ENCODE measurements at places on chromosomes 13 and 19. TPM values are rescaled to one million over a fixed set of nuclear protein-coding genes. Genes with fewer than 3 reads are reported as not detected.

DNA sequence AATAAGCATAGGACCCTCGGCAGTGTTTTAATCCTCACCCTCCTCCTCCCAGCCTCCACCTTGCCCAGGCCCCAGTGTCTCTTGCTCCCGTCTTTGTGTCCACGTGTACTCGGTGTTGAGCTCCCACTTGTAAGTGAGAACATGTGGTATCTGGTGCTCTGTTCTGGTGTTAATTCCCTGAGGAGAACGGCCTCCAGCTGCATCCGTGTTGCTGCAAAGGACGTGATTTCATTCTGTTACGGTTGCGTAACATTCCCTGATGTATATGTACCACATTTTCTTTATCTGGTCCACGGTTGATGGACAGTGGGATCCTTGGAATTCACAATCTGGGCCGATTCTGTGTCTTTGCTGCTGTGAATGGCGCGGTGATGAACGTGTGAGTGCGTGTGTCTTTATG, 44.7 kb upstream of the TFDP1 start:
- no peak overlapping the region for H3K27ac ChIP-seq
- peaks cover 22% of the 10 kb centered on the region for H3K36me3 ChIP-seq
- H3K4me3 ChIP-seq: no peak overlapping the region
- H3K27me3 ChIP-seq: no peaks in the 10 kb centered on the region
- H3K4me1 ChIP-seq: peaks cover 2% of the 10 kb centered on the region

- DNase-seq: peak; percentile 25
- no peak overlapping the region for H3K27ac ChIP-seq
- no peaks in the 10 kb centered on the region for H3K36me3 ChIP-seq
- H3K4me3 ChIP-seq: no peak overlapping the region
- H3K27me3 ChIP-seq: no peaks in the 10 kb centered on the region
- peaks cover 24% of the 10 kb centered on the region for H3K4me1 ChIP-seq
Measured at GRCh38 chr13:110524541-110525257, 36.8 kb downstream of the RAB20 start.

- no peak for DNase-seq
- peak overlapping the region; percentile 51 for H3K27ac ChIP-seq
- H3K4me3 ChIP-seq: no peak overlapping the region
- peaks cover 8% of the 10 kb centered on the region for H3K36me3 ChIP-seq
Measured at GRCh38 chr13:23377579-23377978, 55.9 kb downstream of the SACS start.

GRCh38 chr19:37342753-37343152, 28.1 kb upstream of the ZNF527 start:
- no peak overlapping the region for H3K27ac ChIP-seq
- peaks cover 8% of the 10 kb centered on the region for H3K4me1 ChIP-seq
- H3K36me3 ChIP-seq: peaks cover 51% of the 10 kb centered on the region
- no peak for DNase-seq
- no peaks in the 10 kb centered on the region for H3K27me3 ChIP-seq

DNA sequence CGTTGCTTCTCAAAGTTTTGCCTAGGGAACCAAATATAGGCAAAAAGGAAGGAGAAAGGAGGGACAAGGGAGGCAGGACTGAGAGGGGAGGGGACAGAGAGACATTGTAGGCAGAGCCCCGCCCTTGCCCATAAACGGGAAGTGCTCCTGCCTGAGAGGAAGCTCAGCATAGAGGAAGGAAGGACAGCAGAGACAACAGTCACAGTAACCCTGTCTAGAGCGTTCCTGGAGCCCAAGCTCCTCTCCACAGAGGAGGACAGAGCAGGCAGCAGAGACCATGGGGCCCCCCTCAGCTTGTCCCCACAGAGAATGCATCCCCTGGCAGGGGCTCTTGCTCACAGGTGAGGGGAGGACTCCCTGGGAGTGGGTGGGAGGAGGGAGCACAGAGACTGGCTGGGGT, at the start of gene CEACAM21:
TSS of gene CEACAM21 (plus strand) at position 169 of the 400 bp plus-strand sequence. CDS start at position 278, 109 bp downstream.
- H3K36me3 ChIP-seq: peaks cover 20% of the 10 kb centered on the region
- peak within 1 kb of the TSS; percentile 78 for H3K27ac ChIP-seq
- no peaks in the 10 kb centered on the region for H3K27me3 ChIP-seq
- peak within 1 kb of the TSS; percentile 73 for H3K4me3 ChIP-seq

DNA sequence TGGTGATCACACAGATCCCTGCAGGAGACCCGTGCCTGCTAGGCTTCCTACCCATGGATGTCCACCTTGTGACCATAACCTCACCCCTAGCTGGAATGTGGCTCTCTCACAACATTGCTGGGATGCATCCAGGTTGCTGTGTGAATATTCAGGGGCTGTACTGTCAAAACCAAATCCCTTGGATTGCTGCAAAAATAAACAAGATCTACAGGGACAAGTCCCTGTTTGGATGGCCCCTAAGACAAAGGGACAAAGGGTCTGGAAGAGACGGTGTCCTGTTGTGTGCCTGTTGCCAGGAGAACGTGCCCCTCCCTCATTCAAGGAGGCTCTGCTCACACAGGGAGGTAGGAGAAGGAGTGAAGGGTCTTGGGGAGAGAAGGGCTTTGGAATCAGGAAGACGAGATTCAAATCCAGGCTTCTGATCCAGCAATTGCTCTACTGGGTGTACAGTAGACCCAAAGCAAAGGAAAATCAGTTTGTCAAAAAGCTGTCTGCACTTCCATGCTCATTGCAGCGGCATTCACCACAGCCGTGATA, 89.2 kb upstream of the WASF3 start:
- H3K36me3 ChIP-seq: no peaks in the 10 kb centered on the region
- H3K27ac ChIP-seq: no peak overlapping the region
- DNase-seq: no peak
- peaks cover 16% of the 10 kb centered on the region for H3K27me3 ChIP-seq
- H3K4me3 ChIP-seq: no peak overlapping the region

GRCh38 chr19:31348481-31349159, 616 bp downstream of the TSHZ3 start:
- H3K27ac ChIP-seq: no peak overlapping the region
- no peaks in the 10 kb centered on the region for H3K36me3 ChIP-seq
- peaks cover 42% of the 10 kb centered on the region for H3K27me3 ChIP-seq
- H3K4me3 ChIP-seq: peak overlapping the region; percentile 74
- H3K4me1 ChIP-seq: peaks cover 31% of the 10 kb centered on the region

- H3K36me3 ChIP-seq: peaks cover 4% of the 10 kb centered on the region
- H3K27ac ChIP-seq: peak overlapping the region; percentile 90
- peak overlapping the region; percentile 64 for H3K4me3 ChIP-seq
- peak; percentile 88 for DNase-seq
- peaks cover 58% of the 10 kb centered on the region for H3K4me1 ChIP-seq
Measured at GRCh38 chr19:13099073-13099999, 3.3 kb downstream of the LYL1 start.

DNA sequence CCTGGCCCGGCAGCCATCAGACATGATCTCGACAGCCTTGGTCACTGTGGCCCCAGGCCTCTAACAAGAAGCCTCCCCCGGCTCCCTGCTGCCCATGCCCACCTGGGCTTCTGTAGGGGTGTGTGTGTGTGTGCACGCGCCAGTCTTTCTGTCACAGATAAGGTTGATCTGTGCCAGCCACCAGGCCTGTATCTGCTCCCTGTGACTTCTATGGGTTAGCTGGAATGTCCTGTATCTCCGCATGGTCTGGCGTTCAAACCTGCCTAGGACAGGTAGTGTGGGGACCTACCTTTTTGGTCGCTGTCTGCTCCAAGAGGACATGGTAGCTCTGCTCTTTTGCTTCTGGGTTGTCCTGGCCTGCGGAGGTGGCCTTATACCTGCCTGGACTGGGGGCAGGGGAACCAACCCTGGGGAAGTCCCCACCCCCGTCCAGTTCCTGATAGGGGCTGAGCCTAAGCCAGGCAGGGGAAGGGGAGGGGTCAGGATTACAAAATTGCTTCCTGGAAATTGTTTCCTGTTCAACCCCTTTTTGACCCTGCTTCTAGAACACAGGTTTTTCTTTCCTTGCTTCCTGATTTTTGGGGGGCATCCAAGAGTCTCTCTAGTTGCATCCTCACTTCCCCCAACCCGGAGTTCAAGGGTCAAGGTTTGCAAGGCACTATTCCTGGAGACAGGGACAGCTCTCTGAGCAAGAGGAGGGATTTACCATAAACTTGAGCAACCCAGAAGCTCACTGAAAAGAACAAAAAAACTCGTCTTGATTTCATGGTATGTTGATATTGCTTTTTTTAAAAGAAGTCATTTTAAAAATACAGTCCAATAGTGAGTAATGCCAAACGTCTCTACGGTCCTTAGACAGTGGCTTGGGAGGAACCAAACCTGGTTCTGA, at the start of gene LRG1:
TSS of gene LRG1 (minus strand) at position 344 of the 889 bp plus-strand sequence. CDS start at position 321, 23 bp downstream.
- peaks cover 20% of the 10 kb centered on the region for H3K4me1 ChIP-seq
- peaks cover 8% of the 10 kb centered on the region for H3K27me3 ChIP-seq
- peak within 1 kb of the TSS; percentile 52 for H3K4me3 ChIP-seq
- H3K36me3 ChIP-seq: peaks cover 2% of the 10 kb centered on the region

DNA sequence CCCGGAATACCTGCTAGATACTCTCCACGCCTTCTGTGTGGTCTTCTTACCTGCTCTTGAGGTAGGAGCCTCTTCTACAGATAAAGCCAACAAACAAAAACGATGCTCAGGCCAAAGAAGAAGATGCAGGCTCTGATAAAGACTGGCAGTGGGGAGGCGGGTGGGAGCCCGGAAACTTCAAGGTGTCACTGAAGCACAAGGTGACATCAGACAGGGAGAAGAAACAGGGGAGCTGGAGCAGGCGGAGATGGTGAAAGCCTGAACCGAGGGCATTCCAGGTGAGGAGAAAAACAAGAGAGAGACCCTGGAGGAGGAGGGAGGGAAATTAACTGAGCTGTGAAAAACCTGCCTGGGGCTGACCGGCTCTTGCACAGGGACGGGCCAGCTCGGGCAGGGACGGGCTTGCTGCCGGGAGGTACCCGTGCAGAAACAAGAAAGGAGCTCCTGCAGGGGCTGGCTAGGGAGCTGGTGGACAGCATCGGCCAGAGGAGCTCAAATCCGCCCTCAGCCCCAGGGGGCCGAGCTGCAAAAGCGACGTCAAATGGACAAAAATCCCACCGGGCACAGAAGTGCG, 19.0 kb downstream of the GNG7 start:
- H3K4me1 ChIP-seq: no peaks in the 10 kb centered on the region
- no peak overlapping the region for H3K4me3 ChIP-seq
- DNase-seq: no peak
- H3K36me3 ChIP-seq: no peaks in the 10 kb centered on the region
- H3K27me3 ChIP-seq: no peaks in the 10 kb centered on the region

GRCh38 chr19:55027472-55028337, 10.4 kb downstream of the GP6 start:
- no peaks in the 10 kb centered on the region for H3K27me3 ChIP-seq
- no peak for DNase-seq
- H3K4me3 ChIP-seq: no peak overlapping the region
- no peaks in the 10 kb centered on the region for H3K4me1 ChIP-seq
- peaks cover 12% of the 10 kb centered on the region for H3K36me3 ChIP-seq

- peaks cover 22% of the 10 kb centered on the region for H3K4me1 ChIP-seq
- DNase-seq: no peak
- no peak overlapping the region for H3K4me3 ChIP-seq
Measured at GRCh38 chr19:51274049-51274770, 23.3 kb downstream of the SIGLECL1 start.

DNA sequence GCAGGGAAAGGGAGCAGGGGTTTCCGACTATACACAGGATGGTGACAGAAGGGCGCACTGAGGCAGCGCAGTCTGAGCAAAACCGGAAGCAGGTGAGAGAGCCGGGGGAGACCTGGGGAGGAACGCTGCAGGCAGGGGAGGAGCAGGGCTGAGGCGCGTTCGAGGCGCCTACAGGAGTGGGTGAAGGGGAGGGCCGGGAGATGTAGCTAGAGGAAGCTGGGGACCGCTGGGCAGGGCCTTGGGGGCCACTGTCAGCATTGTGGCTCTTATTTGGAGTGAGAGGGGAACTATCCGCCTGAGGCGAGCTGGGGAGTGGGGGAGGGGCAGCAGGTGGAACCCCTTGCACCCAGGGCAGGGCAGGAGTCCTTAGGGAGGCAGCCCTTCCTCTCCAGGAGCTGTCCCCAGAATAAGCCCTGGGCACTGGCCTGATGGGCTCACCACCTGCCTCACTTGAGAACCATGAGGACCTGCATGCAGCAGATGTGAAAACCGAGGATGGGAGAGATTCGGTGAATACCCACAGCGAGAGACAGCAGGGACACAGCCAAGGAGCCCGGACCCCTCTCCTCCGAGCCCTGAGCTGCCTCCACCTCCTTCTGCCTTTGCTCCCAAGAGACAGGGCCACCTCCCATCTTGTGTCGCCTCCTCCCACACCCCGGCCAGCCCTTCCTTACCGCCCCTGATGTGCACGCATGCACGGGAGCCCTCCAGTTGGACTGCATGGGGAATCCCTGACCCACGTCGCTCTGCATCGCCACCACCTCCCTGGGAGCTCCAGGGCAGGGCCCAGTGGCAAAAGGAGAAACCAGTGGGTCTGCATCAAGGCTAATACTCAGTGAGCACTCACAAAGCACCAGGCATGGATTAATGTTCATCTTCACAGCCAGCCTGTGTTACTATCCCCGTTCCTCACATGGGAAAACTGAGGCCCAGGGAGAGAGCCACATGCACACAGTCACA, 10.3 kb downstream of the AKT2 start:
- H3K36me3 ChIP-seq: no peaks in the 10 kb centered on the region
- H3K27ac ChIP-seq: peak overlapping the region; percentile 25
- peaks cover 56% of the 10 kb centered on the region for H3K4me1 ChIP-seq
- H3K27me3 ChIP-seq: no peaks in the 10 kb centered on the region

DNA sequence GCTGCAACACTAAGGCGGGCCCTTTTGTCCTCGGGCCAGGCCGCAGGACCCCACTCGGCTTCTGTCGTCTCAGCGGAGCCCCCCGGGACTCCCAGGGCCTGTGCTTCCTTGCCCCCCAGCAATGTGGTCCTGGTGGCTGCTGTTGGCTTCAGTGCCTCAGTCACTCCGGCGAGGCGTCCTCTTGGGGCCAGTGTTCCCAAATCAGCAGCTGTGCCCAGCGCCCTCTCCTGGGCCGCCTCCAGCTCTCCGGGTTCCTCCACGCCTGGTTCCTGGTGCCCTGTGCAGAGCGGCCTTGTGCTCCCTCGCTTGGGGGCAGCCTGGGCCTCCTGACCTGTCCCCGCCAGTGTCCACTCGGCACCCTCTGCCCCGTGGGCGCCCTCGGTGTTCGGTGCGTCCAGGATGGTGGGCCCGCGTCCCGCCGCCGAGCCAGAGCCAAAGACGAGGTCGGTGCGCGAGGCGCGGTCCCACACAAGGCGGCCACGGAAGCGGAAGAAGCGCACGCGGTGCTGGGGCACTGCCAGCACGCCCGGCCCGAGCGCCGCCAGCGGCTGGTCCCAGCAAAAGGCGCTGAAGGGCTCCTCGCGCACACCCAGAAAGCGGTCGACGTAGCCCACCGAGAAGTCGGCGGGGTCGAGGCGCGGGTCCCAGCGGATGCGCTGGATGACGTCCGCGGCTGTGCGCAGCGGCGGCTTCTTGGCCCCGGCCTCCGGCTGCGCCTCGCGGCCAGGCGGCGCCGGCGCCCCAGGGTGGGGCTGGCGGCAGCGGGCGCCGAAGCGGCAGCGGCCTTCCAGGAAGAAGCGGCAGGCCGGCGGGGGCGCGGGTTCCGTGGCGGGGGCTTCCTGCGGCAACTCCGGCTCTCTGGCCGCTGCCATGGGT, 685 bp downstream of the LENG9 start:
- H3K4me1 ChIP-seq: peaks cover 33% of the 10 kb centered on the region
- peaks cover 24% of the 10 kb centered on the region for H3K36me3 ChIP-seq
- no peaks in the 10 kb centered on the region for H3K27me3 ChIP-seq
- peak overlapping the region; percentile 72 for H3K4me3 ChIP-seq
- peak; percentile 76 for DNase-seq
- H3K27ac ChIP-seq: peak overlapping the region; percentile 92

- H3K27me3 ChIP-seq: no peaks in the 10 kb centered on the region
- peak overlapping the region; percentile 57 for H3K27ac ChIP-seq
- H3K4me3 ChIP-seq: no peak overlapping the region
- H3K4me1 ChIP-seq: peaks cover 91% of the 10 kb centered on the region
- H3K36me3 ChIP-seq: peaks cover 7% of the 10 kb centered on the region
Measured at GRCh38 chr19:5957170-5957569, 20.8 kb downstream of the RANBP3 start.

The CATSPERD gene
- total RNA-seq: not detected

The ZNF493 gene
- 11.1 TPM for total RNA-seq

The ZNF649 gene
- 9.0 TPM for total RNA-seq

The RASAL3 gene
- total RNA-seq: 130 TPM

Measured in activated CD4-positive, alpha-beta memory T cell treated with anti-CD3 and anti-CD28 coated beads for 36 hours (primary cell).